ENCODE measurements at places on chromosomes 16 and 17.

GRCh38 chr17:82216301-82217119, 3.9 kb upstream of the CCDC57 start:
- DNase-seq: no peak

- no peak for DNase-seq
These were observed 6.6 kb upstream of the MIF4GD start for GRCh38 chr17:75277664-75278071.

DNA sequence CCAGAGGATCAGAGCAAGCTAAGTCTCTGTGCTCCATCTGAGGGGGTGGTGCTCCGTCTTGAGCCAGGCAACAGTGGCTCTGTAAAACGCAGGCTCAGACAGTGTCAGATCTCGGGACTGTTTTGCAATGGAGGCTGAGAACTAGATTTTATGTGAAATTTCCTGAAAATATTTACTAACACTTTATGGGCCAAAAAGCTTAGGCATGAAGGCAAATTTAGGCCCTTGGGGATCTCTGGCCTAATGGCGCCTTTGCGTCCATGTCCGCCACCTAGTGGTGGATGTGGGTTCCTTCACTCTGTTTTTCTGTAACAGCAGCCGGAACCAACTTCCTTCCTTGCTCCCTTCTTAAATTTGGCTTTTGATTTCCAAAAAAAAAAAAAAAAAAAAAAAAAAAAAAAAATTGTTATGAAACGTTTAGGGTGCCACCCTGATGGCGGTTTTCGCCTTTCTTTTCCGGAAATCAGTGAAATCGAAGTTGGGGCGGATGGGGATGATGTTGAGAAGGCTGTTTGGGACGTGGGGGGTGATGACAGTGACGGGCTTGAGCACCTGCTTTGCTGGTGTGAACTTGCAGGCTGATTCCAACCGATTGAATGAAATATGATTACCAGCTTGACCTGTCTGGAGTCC, 14.0 kb upstream of the ELAC2 start:
- peak; percentile 40 for DNase-seq

GRCh38 chr16:53131050-53131362, 76.2 kb downstream of the CHD9 start:
- DNase-seq: no peak

DNA sequence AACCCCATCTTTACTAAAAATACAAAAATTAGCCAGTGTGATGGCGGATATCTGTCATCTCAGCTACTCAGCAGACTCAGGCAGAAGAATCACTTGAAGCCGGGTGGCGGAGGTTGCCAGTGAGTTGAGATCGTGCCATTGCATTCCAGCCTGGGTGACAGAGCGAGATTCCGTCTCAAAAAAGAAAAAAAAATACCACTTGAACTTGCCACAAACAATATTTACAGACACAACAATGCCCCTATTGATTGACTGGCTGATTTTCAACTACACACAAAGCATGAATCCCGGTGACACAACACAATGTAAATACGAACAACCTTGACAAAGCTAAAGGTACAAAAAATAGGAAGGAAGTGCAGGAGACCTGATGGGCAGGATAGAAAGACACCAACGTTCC, 49.3 kb downstream of the NXN start:
- DNase-seq: no peak

DNA sequence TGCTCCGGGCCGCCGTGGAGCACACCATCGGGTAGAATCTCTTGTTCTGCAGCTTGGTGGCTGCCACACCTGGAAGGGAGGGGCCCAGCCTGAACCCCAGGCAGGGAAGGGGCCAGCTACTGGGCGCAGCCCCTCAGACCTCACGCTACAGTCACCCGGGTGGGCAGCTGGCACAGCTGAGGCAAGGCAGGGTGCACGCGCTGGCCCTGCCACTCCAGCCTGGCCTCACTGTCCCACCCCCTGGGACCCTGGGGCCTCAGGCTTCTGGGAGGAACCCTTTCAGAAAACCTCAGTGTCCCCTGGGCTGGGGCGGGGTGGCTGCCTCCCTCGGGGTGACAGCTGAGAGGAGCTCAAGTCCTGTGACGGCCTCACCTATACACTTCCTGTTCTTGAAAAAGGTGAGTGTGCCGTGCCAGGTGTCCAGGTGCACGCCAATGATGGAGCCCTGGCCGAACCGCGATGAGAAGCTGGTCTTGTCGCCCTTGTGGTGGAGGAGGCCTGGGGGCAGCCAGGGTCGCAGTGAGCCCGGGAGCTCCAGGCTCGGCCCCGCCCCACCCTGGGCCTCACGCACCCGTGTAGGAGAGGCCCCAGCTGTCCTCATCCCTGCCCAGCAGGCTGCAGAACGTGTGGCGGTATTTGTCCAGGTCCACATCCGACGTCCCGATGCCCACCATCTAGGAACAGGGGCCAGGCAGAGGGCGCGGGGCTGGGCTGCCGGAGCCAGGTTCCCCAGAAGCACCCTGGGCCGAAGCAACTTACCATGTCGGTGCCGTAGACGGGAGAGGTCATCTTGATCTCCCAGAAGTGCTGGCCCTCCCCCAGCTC, 4.7 kb upstream of the MRPS34 start:
- no peak for DNase-seq
